ENCODE measurements at places on chromosomes 12 and 14. TPM values are rescaled to one million over a fixed set of nuclear protein-coding genes. Genes with fewer than 3 reads are reported as not detected.

DNA sequence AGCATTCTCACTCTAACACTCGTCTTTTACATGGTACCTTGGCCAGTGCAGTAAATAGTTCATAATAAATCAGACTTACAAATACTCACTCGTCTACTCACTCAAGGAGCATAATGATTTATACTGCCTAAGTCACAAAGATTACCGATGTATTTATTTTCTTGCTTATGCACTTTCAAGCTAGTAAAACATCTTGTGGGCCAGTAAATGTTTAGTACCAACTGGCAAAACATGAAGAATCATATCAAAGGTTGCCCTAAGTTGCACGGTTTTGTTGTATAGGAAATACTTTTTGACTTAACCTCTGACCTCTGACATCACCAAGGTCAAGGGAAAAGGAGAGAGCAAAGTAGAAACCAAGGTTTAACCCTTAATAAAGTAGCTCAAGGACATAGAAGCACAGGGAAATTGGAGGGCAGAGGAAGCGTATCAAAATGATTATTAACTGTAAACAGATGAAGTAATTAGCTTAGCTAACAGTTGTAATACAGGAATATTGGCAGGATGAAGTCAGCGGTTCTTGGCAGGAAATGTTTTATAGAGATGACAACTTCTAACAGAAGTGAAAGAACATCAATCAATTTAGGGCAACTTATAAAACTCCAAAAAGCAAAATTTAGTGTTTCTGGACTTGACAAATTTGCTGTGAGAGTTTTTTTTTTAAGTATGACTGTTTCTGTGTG is 131.9 kb downstream of the HMGA2 start:
- peak; percentile 65 for DNase-seq

DNA sequence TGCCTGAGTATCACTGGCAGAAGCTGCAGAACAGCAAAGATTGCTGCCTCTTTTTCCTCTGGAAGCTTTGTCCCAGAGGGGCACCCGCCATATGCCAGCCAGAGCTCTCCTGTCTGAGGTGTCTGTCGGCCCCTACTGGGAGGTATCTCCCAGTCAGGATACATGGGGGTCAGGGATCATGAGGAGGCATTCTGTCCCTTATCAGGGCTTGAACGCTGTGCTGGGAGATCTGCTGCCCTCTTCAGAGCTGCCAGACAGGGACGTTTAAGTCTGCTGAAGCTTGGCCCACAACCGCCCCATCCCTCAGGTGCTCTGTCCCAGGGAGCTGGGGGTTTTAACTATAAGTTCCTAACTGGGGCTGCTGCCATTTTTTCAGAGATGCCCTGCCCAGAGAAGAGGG is 20.3 kb downstream of the CLEC2B start:
- no peak for DNase-seq

- no peak for DNase-seq
Measured at GRCh38 chr12:53677800-53678148, 1.9 kb upstream of the ATP5MC2 start.

DNA sequence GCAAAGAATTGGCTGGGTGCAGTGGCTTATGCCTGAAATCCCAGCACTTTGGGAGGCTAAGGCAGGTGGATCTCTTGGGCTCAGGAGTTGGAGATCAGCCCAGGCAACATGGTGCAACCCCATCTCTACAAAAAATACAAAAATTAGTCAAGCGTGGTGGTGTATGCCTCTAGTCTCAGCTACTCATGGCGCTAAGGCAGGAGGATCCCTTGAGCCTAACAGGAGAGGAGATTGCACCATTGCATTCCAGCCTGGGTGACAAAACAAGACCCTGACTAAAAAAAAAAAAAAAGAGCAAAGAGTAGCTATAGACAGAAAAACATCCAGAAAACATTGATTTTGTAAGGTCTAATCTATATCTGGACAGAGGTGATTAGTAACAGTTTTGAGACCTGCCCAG is 25.0 kb downstream of the KIF21A start:
- no peak for DNase-seq

DNA sequence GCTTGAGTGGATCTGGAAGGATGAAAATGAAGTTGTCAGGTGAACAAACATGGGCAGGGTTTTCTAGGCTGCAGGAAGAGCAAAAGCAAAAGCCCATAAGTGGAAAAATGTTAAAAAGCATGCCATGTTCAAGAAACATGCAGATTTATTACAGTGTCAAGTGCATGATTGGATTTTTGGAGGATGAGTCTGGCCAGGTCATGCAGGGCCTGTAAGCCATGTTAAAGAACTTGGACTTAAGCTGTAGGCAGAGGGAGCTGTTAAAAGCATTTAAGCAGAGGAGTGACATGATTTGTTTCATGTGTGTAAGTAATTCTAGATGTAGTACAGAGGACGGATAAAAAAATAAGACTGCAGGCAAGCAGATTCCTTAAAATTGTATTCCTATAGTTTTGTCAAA is 16.3 kb upstream of the SINHCAF start:
- no peak for DNase-seq

GRCh38 chr12:94504386-94504785 is 44.7 kb upstream of the CEP83 start:
- DNase-seq: no peak

DNA sequence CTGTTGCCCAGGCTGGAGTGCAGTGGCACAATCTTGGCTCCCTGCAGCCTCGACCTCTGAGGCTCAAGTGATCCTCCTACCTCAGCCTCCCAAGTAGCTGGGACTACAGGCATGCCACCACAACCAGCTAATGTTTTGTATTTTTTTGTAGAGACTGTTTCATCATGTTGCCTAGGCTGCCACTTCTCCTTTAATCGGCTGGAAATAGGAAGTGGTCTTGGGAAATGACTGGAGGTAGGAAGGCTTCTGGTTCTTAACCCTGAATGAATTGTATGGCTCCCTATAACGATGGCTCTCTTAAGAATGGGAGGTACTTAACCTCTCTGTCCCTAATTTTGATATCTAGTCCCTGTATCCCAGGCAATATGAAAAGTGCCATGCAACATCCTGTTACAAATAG is 113.9 kb upstream of the USP15 start:
- no peak for DNase-seq

- no peak for DNase-seq
Measured at GRCh38 chr12:26406391-26406790, 211.0 kb downstream of the SSPN start.

- DNase-seq: no peak
Measured at GRCh38 chr12:67152451-67152850, 116.7 kb upstream of the CAND1 start.

- DNase-seq: no peak
Measured at GRCh38 chr12:116352315-116352835, 74.9 kb upstream of the MED13L start.

DNA sequence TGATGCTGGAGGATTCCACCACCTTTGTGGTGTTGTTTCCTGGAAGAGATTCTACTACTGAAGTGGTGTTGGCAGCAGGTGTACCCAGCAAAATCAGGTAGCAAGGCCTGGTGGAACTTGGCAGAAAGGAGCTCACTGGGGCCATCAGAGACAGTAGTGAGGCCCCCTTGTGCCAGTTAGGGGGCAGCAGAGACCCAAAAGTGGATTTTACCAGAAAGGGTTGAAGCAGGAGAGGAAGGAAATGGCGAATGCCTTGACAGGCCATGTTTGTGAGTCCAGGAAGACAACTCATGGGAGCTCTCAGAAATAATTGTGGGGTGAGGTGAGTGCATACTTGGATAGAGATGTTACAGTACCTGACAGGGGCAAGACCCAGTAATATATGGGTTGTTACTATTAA is 137.7 kb upstream of the FGD4 start:
- DNase-seq: no peak

DNA sequence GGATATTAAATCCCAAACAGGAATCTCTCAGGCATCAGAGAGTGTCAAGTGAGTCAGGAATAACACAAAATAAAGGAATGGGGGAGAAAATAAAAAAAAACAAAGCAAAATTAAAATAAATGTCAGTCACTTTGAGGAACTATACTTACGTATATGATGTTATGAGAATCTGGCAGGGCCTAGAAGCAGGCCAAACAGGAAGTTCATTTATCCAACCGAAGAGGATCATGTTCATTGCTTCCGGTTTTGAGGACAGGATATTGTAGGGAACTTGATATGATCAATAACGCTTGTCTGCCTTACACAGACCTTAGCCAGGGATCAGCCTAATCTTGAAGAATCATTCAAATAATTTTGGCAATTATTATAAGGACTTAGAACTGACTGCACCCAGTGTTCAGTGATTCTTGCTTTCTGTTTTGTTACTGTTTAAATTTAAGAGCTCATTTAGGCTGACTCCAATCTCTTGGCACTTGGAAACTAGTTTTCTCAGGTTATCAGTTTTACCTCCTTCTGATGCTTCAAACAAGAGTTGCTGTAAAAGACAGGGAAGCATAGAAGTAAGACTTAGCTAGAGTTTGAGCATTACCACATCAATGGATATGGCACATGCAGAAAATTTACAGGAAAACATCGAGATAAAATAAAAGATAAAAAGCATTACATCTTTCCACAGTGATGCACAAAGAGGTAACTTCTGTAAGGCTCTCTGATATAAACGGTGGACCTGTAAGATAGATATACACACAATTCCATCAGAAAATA is 53.4 kb downstream of the ZFC3H1 start:
- DNase-seq: no peak

DNA sequence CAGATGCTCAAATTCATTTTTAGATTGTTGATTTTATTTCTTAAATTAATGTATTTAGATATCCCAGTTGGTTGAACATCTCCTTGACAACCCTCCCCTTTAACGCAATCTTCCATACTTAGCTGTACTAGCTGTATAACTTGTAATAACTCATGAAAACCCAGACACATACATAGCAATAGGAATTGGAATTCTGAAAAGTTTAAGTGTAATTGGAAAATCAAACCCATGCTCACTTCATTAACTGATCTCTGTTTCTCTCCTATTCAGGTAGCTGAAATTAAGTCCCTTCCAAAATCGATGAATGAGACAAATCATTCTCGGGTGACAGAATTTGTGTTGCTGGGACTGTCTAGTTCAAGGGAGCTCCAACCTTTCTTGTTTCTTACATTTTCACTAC is at the start of gene OR4K15:
TSS of gene OR4K15 (plus strand) at position 301 of the 400 bp plus-strand sequence. CDS start at position 301, 0 bp downstream.
- DNase-seq: no peak

DNA sequence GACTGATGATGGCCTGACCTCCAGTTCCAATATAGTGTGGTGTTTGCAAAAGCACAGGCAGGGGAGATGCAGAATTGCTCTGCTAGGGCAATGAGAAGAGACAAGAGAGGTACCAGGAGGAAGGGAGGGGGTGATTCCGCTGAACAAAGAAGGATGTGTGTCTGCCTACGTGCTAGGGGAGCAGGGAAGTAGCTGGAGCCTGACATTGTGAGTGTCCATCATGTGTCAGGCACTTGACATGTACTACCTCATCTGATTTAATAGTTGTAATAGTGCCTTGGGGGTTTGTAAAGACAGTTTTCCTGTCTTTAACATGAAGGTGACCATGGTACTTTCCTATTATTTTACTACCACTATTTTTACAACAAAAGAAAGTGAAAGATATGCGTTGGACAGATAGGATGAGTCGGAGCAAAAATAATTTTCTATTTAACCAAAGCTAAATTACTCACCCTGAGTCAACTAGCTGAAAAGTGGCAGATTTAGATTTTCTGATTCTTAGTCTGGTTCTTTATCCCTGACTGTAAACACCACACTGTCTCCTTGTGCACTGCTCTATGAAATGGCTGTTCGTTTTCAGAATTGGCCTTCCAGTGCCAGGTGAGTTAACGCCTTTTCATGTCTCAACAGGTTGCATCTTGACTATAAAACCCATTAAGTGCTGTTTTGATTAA is 33.7 kb upstream of the TEAD4 start:
- peak; percentile 74 for DNase-seq

GRCh38 chr14:37844614-37845013 is 249.2 kb downstream of the TTC6 start:
- DNase-seq: no peak

- DNase-seq: no peak
Measured at GRCh38 chr14:96630281-96630680, 128.1 kb downstream of the PAPOLA start.

DNA sequence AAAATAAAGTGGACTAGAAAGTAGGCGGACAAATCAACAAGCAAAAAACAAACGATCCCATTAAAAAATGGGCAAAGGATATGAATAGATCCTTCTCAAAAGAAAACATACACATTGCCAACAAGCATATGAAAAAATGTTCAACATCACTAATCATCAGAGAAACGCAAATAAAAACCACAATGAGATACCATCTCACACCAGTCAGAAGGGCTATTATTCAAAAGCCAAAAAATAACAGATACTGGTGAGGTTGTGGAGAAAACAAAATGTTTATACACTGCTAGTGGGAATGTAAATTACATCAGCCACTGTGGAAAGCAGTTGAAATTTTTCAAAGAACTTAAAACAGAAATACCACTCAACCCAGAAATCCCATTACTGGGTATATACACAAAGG is 70.3 kb downstream of the RPS6KA5 start:
- DNase-seq: no peak

DNA sequence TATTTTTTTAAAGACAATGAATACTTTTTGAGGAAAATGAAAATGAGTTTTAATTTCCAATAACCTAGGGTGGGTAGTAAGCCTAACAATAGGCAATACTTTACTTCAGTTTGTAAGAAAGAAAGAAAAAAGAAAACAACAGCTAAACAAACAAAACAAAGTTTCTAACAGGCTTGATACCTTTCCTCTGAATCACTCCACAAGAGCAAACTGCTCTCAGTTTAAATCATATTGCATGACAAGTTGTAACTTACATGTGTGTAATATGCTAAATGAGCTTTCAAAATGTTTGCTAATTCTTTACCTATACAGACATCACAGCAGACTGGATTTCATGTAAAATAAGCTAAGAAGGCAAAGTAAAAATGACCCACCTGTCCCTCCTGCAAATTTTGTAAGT is 6.7 kb upstream of the LMO3 start:
- peak; percentile 94 for DNase-seq

- no peak for DNase-seq
Measured at GRCh38 chr12:14481201-14481600, 86.5 kb downstream of the PLBD1 start.

GRCh38 chr14:23299211-23299957 is 3.3 kb downstream of the PPP1R3E start:
- DNase-seq: peak; percentile 90

DNA sequence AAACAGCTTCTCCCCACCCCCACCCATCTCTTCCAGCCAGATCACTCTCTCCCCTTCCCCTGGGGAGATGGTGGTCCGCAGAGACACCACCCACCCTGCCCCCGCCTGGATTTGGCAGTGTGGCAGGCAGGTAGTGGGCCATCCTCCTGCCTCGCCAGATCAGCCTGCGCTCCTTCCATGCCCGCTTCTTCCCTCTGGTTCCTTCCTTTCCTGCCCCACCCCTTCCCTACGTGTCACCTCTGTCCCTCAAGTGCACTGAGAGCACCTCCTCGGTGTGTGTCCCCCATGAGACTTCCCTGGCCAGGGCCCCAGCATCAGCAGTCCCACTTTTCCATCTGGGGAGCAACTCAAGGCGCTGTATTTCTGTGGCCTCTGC is 632 bp downstream of the NYNRIN start:
- no peak for DNase-seq

APOLD1 gene
- total RNA-seq: 1.4 TPM

MIP gene
- total RNA-seq: not detected

GLS2 gene
- 6.1 TPM for total RNA-seq

OR4E2 gene
- total RNA-seq: not detected

NEUROD4 gene
- total RNA-seq: not detected

INHBE gene
- total RNA-seq: 1.3 TPM

HIF1A gene
- total RNA-seq: 220 TPM

OR6C68 gene
- not detected for total RNA-seq

FAM181A gene
- not detected for total RNA-seq

TSPAN9 gene
- 5.0 TPM for total RNA-seq

HOXC4 gene
- not detected for total RNA-seq

PLBD1 gene
- total RNA-seq: 1.1 TPM

ALKBH1 gene
- total RNA-seq: 12.4 TPM

Measured in bronchial epithelial cell (primary cell).